ENCODE measurements at places on chromosomes 3 and 15.

DNA sequence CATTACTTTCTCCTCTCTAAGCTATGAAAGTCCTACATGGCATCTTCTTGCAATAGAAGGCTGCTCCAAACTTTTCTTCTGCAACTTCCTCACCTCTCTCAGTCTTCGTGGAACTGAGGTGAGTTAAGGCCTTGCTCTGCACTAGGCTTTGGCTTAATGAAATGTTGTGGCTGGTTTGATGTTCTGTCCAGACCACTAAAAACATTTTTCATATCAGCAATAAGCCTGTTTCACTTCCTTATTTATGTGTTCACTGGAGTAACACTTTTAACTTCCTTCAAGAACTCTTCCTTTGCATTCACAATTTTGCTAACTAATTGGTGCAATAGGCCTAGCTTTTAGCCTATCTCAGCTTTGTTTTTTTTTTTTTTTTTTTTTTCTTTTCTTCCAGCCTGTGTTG is 335.3 kb upstream of the NECTIN3 start:
- no peak for DNase-seq

DNA sequence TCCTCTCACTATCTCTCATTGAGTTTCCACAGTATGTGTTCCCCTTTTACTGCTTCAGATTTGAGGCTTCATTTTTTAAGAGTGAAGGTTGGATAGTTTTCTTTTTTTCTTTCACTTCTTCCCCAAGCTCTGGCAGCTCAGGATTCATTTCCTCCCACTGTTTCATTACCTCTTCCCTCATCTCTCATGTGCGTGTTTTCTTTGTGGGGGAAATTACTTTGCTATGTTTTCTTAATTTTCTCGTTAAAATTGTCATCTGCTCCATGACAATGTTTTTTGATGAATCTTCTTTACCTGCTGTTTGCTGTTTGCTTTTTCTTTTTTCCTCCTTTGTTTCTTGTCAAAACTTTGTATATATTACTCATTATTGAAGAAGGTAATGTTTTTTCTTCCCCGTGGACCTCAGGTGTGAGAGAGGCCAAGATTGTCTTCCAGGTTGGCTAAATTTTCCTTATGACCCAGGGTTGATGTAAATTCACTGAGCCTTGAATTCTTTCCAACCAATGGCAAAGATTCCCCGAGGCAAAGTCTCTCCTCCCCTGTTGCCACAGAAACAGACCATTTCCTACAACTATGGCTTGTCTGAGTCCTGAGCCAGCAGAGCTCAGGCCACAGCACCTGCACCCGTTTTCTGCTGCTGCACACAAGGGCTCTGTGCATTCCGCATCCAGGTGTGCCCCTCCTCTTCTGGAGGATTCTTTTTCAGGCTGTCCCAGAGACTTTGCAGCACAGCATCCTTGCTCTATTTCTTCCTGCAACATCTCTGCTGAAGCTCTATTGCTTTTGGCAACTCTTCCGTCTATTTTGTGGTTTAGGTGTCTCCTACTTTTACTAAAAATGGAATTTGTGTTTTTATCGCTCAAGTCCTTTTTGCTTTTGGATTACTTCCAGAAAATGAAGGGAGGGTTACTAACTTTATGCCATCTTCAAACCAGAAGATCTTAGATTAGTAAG is 66.1 kb downstream of the NOX5 start:
- no peak for DNase-seq

GRCh38 chr3:183868796-183869195 is 15.9 kb downstream of the PARL start:
- DNase-seq, result no peak

DNA sequence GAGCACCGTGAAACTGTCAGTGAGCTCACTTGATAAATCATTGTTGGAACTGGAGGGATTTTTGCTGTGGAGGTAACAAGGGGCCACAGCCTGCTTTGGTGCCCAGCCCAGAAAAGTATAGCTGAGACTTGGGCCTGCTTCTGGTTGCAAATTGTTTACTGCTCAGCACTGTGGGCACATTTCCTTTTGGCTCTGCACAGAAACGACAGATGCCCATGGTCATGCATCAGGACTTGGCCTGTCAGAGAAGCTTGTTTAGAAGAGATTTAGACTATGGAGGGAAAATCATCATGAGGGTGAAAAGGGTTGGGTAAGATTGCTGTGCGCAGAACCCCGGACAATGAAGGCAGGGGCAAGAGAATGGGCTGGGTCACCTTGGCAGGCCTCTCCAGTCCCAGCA is 286.1 kb upstream of the CTNNB1 start:
- no peak for DNase-seq

DNA sequence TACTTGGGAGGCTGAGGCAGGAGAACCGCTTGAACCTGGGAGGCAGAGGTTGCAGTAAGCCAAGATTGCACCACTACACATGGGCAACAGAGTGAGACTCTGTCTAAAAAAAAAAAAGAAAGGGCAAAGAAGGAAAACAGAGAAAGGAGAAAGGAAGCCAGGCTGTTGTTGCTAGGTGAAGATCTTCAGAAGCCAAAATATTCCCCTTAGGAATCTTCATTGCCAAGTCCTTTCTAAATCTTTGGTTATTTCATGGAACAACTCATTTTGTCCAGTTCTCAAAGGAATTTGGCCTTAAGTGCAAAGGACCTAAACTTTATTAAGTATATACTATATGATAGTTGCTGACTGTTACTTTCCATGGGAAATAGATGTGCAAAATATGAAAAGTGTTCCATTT is 59.2 kb upstream of the OSBPL11 start:
- no peak for DNase-seq

- DNase-seq, result no peak
Measured at GRCh38 chr3:52367891-52368880, 52.1 kb downstream of the DNAH1 start.

- no peak for DNase-seq
Measured at GRCh38 chr3:53085476-53085875, 39.6 kb upstream of the SFMBT1 start.

DNA sequence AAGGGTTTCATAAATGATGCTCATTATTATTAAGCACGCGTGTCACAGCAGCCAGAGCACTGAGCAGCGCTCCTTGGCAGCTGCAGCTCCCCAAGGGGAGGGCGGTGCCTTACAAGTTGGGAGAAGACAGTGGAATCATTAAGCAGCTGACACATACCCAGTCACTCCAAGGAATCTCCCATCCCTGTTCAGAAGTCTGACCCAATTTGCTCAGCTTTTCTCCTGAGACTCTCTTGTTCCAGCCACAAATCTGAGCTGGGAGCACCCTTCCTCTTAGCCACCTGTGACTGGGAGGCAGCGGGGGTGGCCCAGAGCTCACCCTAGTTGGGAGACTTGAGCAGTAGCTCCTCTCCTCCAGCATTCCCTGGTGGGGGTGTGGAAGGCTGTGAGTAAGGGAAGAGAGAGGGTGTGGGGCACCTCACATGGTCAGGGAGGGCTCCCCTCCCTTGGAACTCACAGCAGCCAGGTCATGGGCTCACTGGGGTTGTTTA is 64.3 kb downstream of the DUT start:
- DNase-seq, result no peak

- DNase-seq, result no peak
Measured at GRCh38 chr3:114565216-114565615, 271.4 kb downstream of the TIGIT start.

DNA sequence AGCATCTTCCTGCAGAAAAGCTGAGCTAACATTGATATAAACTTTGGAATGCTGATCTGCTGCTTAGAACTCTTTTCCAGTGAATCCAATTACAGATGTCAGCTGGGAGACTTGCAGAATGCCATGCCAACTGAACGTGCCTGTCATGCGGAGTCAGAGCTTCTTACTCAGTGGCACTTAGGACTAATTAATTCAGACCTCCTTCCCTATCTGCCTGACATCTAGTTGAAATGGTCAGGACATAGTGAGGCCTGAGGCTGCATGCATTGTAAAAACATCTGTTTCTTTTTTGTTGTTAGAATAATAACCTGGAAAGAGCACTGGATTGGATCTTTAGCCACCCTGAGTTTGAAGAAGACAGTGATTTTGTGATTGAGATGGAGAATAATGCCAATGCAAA is 112.6 kb downstream of the USP13 start:
- no peak for DNase-seq

DNA sequence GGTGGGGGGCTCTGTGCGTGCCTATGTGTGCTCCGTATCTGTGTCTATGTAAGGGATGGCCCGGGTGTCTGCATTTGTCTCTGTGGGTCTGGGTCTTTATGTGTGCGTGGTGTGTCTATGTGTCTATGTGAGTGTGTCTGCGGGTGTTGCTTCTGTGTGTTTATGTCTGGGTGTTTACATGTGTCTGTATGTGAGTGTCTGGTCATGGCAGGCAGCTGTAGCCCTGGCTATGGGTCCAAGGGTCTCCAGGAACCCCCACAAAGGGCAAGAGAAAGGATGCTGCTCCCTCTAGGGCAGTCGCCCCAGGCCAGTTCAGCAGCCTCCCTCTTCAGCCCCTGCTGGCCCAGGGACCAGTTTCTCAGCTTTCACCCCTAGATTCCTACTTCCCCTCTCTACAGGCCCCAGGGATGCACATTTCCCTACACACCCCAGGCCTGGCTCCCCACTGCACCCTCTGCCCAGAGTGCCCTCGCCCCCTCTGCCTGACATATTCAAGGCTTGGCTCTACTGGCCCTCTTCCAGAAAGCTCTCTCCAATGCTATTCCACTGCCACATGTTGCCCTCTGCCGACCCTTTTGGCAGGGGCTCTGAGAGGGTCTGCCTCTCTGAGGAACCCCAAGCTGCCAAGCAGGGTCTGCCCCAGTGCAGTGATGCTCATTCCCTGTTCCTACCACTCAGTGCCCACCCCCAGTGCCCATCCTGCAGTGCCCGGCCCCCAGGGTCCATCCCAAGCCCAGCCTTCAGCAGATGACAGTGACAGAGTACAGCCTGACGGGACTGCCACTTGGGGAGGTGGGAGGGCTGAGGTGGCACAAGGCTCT is 1.0 kb upstream of the MYL3 start:
- no peak for DNase-seq

GRCh38 chr3:69129531-69129930 is 7.1 kb upstream of the LMOD3 start:
- DNase-seq, result no peak

DNA sequence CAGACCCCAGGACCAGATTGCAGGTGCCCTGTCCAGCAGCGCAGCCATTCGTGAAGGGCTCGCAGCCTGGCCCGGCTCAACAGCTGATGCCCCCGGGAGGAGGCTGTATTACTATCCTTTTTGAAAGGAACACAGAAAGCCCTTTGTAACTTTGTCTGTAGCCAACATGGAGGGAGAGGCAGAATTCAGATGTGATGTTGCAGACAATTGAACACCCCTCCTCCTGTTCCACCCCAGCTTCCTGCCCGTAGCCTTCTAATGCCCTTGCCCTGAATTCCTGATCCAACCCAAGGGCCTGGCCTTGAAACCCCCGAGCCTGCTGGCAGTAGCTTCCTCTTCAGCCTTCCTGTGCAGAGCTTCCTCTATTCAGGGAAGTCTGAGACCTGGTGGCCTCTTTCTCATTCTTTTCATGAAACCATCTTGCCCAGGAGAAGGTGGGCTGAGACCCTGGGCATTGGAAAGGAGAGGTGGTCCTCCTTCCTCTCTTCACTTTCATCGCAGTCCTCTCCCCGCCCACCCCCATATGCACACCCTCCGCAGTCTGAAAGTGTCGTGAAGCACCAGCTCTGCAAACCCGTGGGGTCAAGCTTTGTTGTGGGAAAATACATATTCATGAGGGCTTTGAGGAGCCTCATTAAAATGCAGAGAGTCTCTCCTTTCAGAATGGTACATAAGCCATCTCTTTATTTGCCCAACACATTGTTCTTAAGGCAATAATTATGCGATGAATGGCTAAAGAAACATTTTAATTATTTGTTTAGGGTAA is 109.2 kb downstream of the APBA2 start:
- no peak for DNase-seq

- no peak for DNase-seq
Measured at GRCh38 chr3:11956781-11957180, 47.4 kb upstream of the SYN2 start.

DNA sequence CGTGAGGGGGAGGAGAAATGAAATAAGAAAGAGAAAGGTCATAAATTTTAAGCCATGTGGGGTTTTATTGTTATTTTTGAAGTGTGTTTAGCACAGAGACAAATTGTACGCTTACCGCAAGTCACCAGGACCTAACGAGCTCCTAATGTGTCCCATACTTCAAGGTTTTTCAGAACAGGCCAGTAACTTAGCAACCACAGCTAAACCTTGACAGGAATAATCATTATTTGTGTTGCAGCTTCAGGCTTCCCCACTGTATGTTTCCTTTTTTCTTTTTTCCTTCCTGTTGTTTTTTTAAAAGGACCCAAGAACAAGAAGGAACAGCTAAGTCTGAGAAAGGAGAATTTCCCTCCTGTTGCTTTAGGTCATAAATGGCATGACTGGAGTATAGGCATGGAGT is 160.8 kb downstream of the TUSC7 start:
- DNase-seq, result no peak

DNA sequence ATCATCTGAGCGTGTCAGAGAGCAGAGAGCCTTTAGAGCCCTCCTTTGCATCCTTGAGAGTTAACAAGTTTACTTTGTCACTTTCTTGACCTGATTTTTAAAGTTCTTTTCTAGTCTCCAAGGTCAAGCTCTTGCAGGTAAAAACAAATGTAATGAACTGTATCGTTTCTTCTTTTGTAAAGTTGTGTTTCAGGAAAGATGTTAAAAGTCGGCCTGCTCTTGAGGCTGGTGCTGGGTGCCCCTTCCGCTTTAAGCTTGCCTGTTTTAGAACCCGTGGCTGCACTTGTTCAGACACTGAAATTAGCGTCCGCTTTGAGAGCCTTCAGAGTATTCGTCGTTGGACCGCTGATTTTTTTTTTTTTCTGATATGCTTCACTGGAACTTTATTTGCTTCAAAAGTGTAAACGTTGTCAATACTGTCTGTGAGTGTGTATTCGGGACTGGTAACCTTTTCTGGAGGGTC is 52.6 kb upstream of the ULK4 start:
- no peak for DNase-seq

DNA sequence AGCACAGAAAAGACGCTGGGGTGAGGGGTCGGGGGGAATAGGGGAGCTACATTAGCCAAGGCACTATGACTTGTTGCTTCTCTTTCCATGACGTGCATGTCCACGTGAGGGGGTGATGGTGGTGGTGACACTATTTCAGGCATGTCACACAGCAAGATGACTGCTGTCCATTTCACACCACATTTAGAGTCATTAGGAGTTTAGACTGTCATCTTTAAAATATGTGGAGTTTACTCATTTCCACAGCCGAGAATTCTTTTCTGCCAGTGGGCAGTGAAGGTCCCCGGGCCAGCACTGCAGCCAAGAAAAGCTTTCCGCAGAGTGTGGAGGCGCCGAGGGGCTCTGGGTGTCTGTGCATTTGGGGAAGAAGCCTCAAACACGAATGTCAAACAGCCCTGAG is 954 bp upstream of the DGKG start:
- DNase-seq, result no peak

GRCh38 chr3:128188956-128189355 is 35.7 kb downstream of the EEFSEC start:
- no peak for DNase-seq

All from activated CD4-positive, alpha-beta T cell treated with anti-CD3 and anti-CD28 coated beads, Interleukin-2, amount 50 U/mL, for 24 hours (primary cell).